NCI-H1694 (cell line): ENCODE measurements at places on chromosomes 6 and 20.

DNA sequence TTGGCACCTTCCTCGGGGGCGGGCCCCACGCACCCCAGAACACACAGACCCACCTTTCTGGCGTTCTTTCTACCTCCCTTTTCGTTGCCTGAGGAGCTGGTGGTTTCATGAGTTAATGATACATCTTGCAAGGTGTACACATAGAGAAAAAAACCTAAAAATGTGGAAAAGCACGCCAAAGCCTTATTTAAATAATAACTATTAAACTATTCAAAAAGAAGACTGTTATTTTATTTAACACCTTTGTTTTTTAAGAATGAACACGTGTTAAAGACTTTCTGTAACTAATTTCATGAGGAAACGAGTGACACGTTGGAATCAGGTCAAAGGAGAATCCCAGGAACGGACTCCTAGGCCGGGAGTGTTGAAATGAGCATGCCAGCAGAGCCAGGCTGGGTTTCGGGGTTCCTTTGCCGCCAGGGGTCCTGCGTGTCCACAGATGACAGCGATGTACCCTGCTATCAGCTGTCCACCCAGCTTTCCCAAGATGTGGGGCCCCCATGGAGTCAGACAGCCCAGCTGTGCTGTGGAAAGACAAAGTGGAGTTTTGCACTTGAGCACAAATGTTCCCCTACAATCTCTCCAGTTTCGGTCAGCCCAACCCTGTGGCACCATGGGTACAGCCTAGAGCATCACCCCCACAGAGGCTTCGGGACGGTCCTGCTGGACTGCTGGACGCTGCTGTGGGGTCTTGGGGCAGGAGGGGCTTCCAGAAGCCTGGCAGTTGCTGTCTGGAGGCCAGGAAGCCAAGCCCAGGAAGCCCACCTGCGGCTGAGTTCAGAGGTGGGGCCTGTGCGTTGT, 16.1 kb downstream of the SLC17A9 start:
- no peak for DNase-seq

GRCh38 chr6:53464927-53465460, 79.9 kb downstream of the GCLC start:
- no peak for DNase-seq

GRCh38 chr20:3550837-3551236, 80.0 kb downstream of the ATRN start:
- DNase-seq = no peak

DNA sequence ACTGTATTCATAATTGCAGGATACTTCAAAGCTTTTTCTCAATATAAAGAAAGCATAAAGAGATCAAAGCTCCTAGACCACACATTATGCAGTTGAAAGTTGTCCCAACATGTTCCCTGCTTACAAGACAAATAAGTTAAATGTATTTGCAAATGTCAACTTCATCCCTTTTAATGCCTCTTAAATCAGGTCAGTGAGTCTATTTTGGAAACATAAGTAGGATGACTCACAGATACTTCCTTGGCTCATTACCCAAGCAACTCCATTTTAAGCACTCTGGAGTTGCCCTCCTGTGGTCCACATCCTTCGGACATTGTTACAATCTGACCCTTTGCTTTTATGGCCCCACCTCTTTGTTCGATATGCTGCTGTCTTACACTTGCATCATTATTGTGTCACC, 162.0 kb downstream of the FAXC start:
- no peak for DNase-seq

GRCh38 chr6:43199912-43200311, 17.9 kb downstream of the CUL9 start:
- DNase-seq = no peak

- no peak for DNase-seq
These were observed 310.3 kb downstream of the CLVS2 start for GRCh38 chr6:123306334-123306733.

GRCh38 chr6:145735356-145736165, at the start of gene EPM2A:
EPM2A (minus strand) TSS chr6:145735520; CDS start chr6:145735498, 22 bp downstream.
- peak; percentile 13 for DNase-seq

- DNase-seq = no peak
These were observed 58.9 kb upstream of the RREB1 start for GRCh38 chr6:7048894-7049293.

DNA sequence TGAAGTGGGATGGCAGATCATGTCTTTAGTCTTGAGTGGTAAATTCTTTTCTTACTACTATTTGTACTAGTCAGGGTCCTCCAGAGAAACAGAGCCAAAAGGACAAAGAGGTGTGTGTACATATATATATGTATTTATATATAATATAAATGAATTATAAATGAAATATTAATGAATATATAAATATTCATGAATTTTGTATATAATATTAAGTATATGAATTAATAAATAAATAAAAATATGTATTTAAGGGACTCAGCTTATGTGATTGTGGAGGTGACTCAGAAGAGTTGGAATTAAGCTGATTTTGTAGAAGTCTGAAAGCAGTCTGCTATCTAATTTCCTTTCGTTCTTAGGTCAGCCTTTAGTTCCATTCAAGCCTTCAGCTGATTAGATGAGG, 265.3 kb upstream of the MMS22L start:
- no peak for DNase-seq

DNA sequence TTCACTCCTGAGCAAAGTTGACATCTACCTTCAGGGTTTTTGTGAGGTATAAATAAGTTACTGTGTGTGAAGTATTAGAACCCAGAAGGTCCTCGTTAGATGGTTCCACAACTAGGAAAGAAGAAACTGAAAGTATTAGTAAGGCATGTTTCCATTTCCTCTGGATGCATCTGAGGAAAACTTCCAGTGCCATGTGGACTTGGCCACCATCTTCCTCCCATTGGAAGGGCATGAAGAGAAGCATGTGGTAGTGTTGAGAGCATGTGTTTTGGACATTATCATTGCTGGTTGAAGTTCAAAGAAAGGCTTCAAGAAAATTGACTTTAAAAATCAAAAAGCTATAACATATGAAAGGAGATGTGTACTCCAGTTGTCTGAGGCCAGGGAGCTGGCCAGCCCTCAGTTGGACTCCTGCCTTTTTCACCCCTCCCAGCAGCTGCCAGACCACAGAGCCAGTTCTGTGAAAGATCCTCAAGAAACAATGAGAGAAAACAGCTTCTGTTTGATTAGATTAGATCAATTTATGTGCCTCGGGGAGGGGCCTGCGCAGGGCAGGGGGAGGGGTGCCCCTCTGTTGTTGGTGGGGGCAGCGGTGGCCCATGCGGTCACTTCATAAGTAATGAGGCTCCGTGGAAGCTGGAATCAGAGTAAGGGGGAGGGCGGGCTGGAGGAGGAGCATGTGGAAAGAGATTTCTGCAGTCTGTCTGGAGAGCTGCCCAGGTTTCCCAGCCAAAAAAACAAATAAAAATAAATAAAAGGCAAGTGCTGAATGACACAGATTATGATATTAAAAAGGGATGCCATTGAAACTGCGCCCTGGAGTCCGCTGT, 154.0 kb downstream of the JARID2 start:
- DNase-seq = peak; percentile 59

DNA sequence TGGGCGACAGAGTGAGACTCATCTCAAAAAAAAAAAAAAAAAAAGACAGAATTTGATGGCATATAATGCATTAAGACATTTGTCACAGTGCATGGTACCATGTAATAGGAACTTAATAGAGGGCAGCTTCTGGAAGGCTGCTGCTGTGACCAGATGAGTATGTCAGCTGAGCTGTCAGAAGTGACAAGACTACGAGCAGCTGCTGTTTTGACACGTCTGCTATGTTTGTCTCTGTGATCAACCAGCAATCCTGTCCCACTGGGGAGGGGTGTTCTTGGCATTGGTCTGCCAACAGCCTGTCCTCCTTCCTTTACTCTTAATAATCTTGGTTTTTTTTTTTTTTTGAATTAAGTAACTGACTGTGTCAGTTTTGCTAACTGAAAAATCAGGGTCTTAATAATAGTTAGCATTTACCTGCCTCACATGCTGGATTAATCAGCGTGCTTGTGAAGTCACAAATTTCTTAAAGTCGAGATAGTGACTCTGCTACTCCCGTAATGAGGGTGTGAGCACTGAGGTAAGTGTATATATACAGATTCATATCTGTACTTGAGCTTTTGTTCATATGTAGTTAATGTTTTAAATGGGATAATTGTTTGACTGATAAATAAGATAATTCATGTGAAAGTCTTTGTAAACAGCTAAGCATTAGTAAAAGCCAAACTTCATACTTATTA, 152.4 kb downstream of the BMP2 start:
- peak; percentile 47 for DNase-seq

DNA sequence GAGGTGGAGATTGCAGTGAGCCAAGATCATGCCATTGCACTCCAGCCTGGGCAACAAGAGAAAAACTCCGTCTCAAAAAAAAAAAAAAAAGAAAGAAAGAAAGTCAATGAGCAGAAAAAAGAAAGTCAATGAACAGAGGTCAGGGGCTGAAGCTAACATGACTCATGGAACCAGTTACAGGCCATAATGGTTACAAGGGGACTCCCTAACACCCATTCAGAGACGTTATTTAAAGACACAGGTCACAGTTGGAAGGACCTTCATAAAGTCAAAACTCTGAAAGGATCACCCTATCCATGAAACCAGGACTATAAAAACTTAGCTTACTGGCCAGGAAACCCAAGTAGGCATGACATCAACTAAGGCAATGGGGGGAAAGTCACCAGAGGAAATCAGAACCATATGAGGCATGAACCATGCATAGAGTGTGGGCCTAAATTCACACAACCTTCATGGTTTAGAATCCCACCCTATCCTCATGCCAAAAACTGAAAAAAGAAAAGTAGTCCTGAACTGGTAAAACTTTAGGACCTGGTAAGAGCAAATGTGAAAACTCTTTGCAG, 18.2 kb downstream of the FBXL4 start:
- no peak for DNase-seq

DNA sequence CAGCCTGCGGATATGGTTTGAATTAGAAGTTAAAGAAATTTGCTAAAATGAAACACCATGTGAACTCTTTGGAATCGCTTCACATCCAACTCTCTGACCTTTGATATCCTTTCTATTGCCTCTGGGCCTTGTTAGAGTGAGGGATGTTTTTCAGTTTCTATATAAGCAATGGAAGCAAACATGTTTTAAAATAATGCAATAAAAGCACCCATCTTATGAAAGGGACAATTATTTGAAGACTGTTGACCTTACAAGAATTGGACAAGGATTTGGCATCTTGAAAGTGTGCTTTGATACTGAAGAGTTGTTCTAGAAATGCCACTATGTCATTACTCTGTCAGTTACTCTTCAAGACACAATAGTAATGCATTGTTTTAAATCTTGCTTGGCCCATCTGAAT, 221.4 kb downstream of the PLCB4 start:
- no peak for DNase-seq

DNA sequence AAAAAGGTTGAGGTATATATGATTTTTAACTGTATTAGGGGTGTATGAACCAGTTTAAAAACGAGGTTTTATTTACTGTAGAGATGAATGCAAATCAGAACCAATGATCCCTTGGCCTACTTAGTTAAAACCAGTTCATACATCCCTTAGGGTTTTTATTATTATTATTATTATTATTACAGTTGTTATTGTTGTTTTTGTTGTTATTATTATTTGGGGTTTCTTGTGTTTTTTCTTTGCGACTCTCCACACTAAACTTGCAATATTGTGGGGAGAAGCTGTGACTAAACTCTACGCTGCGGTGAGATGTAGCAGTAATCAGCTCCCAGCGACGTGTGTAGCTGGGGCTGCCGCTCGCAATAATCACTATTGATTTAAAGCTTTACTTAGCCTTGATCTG, 62.2 kb downstream of the SSR1 start:
- DNase-seq = no peak

GRCh38 chr6:25898289-25898977, 24.4 kb upstream of the SLC17A3 start:
- DNase-seq = no peak

DNA sequence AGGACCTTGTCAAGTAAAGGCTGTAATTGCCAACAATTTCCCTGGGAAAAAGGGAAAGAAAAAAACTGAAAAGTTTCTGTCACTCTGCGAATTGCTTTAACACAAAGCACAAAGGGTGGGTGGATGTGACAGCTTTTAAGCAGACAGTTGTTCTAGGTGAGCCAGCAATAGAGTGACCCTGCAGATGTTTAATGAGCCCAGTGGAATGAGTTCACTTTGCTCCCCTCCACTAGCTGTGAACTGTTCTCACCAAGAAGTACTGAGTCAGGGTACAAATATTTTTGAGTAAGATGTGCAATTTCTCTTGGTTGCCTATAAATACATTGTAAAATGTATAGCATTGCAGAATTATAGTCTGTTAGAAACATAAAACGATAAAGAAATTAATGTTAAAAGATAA, 26.2 kb upstream of the LRRC1 start:
- no peak for DNase-seq

DNA sequence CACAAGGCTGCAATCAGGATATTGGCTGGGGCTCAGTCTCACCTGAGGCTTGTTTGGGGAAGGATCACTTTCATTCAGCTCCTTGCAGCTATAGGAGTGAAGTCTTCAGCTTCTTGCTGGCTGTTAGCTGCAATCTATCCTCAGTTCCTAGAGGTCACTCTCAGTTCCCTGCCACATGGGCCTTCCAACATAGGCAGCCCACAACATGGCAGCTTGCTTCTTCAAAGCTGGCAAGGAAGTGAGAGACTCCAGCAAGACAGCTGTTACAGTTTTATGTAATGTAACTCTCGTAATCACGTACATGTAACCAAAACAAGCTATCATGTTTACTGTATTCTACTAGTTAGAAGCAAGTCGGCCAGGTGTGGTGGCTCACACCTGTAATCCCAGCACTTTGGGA, 226.9 kb downstream of the CDC5L start:
- DNase-seq = no peak

- no peak for DNase-seq
These were observed 338 bp downstream of the UTRN start for GRCh38 chr6:144285548-144285797.

DNA sequence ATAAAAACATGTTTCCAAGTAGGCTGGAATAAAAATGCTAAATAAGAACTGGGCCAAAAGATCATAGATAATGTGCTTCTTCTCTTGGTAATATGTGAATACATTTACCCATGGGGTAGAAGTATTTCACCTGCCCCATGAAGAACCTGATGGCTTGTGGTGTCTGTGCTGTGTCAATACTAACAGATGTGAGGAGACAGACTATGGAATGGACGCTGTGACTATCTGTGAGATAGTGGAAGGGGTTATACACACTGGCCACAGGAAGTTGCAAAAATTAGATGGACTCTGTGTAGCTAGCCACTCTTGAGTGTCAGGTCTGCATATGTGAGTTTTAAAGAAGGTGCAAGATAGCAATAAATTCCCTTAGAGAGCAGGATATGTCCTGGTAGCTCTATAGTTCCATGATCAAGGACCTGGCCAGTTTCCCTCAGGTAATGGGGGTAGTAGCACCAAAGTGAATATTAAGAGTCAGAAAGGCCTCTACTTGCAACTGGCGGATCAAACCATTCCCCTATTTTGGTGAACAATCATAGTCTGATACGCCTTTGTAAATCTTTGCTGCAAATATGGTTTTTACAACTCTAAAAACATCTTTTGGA, 48.6 kb downstream of the NEDD9 start:
- DNase-seq = no peak

- no peak for DNase-seq
These were observed 42.7 kb upstream of the FAM210B start for GRCh38 chr20:56316051-56316450.
